Right lung (tissue), 10 donors: ENCODE measurements at places on chromosomes 12 and 14. TPM values are rescaled to one million over a fixed set of nuclear protein-coding genes. Genes with fewer than 3 reads are reported as not detected.

Gene KRT8
- 173 TPM for polyA plus RNA-seq

DNA sequence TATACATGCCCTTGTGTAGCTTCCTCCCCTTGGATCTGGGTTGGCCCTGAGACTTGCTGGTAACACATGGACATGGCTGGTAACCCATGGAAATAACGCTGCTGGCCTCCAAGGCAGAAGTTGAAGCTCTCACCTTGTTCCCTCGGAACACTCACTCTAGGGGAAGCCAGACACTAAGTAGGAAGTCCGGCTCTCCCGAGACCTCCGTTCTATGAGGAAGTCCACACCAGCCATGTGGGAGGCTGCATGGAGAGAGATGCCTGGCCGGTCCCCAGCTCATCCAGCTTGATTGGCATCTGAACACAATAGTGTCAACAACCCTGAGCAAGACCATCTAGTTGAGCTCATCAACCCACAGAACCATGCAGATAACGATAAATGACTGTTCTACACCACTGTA, 39.7 kb upstream of the VRK1 start:
- no peak for DNase-seq

DNA sequence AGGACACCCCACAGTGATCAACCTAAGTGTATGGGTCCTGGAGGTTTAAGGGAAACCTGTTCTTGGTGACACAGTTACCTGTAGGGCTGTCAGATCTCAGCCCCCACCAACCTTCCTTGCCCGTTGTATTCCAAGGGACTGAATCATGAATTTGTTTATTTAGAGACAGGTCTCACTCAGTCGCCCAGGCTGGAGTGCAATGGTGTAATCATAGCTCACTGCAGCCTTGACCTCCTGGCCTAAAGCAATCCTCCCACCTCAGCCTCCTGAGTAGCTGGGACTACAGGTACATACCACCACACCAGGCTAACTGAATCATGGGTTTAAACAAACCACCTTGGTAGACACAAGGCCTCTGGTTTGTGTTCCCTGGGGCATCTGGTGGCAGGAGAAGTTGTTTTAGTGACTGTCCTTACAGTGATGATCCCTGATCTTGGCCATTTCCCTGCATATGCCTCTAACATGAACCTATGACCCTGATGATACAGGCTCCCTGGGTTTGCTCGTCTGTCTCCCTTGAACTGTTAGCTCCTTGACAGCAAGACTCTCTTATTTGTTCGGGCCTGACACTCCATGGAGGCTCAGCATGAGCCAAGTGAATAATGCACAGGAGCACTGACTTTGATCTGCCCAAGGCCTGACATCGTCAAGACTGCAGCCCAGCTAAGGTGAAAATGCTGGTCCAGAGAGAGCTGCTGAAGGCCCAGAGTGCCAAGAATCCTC, 47.9 kb downstream of the PITPNM2 start:
- DNase-seq = no peak

GRCh38 chr14:92830902-92831301, 36.8 kb downstream of the GOLGA5 start:
- DNase-seq = no peak

- no peak for DNase-seq
Observed at GRCh38 chr12:109868182-109869051, 11.9 kb downstream of the GLTP start.

DNA sequence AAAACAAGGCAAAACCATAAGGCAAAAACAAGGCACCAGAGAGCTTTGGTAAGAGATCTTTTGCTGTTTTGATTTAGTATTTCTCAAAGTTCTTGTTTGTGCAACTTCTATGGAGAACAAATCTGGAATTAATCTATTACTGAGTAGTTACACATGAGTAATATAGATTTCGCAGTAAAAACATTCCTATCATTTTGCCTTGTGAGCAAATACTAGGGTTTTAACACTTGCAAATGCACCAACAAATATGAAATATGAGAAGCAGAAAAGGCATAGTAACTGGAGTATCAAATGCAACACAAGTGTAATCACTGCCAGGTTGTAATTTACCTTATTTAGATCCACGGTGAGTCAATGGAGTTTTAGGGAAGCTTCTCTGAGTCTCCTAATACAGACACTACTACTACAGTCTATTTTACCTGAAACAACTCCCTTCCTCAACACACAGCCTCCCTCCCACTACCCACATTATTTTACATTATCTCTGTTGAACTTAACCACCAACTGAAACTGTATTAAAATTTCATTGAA, 324.1 kb downstream of the FLRT2 start:
- no peak for DNase-seq
